ENCODE measurements at places on chromosomes 11 and 22. TPM values are rescaled to one million over a fixed set of nuclear protein-coding genes. Genes with fewer than 3 reads are reported as not detected.

DNA sequence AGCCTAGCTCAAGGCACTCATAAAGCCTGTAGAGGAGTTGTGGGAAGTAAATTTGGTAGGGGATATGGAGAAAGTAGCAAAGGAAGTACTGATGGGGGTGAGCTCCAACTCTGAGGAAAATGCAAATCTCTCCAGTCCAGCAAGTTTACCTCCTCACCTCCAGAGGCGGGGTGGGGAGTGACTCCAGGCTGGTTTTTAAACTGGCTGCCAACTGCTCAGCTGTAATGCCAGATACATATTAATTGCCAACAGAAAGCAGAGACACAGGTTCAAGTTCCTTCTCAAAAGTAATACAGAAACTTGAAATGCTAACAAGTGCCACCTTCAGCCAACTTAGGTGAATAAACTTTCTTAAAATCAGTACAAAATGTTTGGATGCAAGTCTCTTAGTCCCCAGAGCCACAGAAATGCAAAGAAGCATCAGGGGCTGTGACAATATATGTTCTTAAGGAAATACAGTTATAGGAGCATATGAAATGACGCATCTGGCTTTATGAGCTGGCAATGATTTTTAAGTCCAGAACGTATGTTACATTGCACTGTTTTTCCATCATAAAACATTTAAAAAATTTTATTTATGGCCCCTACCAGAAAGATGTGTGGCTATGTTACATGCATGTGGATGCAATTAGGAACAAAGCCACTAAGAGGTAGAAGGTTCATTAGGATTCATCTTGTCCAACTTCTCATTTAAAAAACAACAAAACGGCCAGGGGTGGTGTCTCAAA lies 436.4 kb upstream of the CCDC90B start:
- peaks cover 10% of the 10 kb centered on the region for H3K4me1 ChIP-seq
- H3K36me3 ChIP-seq: no peaks in the 10 kb centered on the region
- H3K27ac ChIP-seq: no peak overlapping the region

GRCh38 chr11:62508336-62509058 lies 38.1 kb downstream of the AHNAK start:
- H3K4me1 ChIP-seq: no peaks in the 10 kb centered on the region
- no peaks in the 10 kb centered on the region for H3K36me3 ChIP-seq
- H3K27ac ChIP-seq: no peak overlapping the region
- no peaks in the 10 kb centered on the region for H3K27me3 ChIP-seq

MPPED2 gene
- total RNA-seq: 2.6 TPM

DNA sequence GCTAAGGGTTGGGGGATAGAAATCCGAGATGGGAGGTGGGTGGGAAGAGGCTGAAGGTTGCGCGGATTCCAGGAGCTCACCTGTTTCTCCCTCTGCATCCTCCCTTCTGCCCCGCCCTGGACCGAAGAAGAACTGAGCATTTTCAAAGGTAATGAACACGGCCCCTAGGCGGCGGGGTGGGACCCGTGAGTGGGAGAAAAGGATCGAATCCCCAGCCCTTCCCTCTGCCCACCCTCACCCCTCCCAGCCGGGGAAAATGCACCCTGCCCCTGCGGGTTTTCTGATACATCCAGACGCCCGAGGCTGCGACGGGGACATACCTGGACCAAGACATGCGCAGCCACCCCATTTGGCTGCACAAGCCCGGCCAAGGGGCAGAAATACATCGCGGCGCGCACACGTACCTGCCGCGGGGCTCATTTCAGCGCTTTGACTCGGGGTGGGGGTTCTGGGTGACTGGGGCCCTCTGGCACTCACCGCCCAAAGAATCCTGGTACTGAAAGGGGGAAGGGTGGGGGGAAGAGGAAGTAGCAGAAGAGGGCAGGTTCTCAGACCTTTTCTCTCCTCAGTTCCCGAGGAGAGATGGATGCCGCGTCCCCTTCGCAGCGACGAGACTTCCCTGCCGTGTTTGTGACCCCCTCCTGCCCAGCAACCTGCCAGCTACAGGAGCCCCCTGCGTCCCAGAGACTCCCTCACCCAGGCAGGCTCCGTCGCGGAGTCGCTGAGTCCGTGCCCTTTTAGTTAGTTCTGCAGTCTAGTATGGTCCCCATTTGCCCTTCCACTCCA lies 6.0 kb downstream of the VSIG2 start:
- H3K4me1 ChIP-seq: no peaks in the 10 kb centered on the region
- H3K27ac ChIP-seq: no peak overlapping the region

SEC14L6 gene
- 1.1 TPM for total RNA-seq

RAPSN gene
- total RNA-seq: 0.48 TPM

ZNF215 gene
- 18.2 TPM for total RNA-seq

CECR2 gene
- total RNA-seq: 154 TPM

GRCh38 chr11:100687630-100688395 lies 725 bp downstream of the ARHGAP42 start:
- no peaks in the 10 kb centered on the region for H3K27me3 ChIP-seq
- H3K27ac ChIP-seq: peak overlapping the region; percentile 90
- no peaks in the 10 kb centered on the region for H3K4me1 ChIP-seq
- H3K36me3 ChIP-seq: peaks cover 7% of the 10 kb centered on the region

INSC gene
- not detected for total RNA-seq

DNA sequence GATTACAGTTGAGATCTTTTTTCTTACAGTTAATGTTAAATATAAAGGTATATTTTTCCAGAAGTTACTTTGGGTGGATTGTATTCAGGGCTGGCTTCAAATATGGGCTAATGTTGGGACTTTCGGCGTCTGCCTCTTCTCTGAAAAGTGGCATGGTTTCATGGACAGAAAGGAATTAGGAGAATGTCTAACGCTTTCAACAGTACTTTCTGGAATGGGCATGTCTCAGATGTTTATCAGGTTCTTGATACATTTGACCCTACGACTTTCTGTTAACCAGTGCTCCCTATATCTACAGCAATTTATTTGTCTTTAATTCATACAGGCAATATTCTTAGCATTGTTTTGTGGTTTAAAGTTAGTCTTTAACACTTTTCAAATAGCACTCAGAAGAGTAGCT lies 33.7 kb downstream of the ZC3H12C start:
- DNase-seq: no peak
- H3K36me3 ChIP-seq: no peaks in the 10 kb centered on the region
- no peak overlapping the region for H3K4me3 ChIP-seq
- no peak overlapping the region for H3K27ac ChIP-seq
- peaks cover 4% of the 10 kb centered on the region for H3K4me1 ChIP-seq
- H3K27me3 ChIP-seq: no peaks in the 10 kb centered on the region

DNA sequence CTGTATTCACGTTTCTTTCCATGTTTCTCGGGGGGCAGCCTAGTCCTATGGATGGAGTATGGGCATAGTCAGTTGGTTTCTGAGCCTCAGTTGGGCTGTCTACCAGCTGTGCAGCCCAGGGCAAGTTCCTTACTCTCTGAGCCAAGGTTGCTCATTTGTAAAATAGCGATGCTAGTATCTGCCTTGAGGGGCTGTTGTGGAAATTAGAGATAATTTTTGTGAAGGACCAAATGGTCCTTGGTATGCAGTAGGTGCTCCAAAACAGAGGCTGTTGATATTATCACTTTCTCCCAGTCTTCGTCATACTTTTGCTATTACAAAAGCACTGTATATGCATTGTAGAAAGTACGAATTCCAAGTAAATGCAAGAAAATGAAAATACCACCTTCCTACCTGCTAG lies 82.7 kb upstream of the MYOD1 start:
- no peaks in the 10 kb centered on the region for H3K27me3 ChIP-seq
- no peak overlapping the region for H3K27ac ChIP-seq
- H3K4me1 ChIP-seq: no peaks in the 10 kb centered on the region
- H3K4me3 ChIP-seq: no peak overlapping the region
- H3K36me3 ChIP-seq: no peaks in the 10 kb centered on the region

DNA sequence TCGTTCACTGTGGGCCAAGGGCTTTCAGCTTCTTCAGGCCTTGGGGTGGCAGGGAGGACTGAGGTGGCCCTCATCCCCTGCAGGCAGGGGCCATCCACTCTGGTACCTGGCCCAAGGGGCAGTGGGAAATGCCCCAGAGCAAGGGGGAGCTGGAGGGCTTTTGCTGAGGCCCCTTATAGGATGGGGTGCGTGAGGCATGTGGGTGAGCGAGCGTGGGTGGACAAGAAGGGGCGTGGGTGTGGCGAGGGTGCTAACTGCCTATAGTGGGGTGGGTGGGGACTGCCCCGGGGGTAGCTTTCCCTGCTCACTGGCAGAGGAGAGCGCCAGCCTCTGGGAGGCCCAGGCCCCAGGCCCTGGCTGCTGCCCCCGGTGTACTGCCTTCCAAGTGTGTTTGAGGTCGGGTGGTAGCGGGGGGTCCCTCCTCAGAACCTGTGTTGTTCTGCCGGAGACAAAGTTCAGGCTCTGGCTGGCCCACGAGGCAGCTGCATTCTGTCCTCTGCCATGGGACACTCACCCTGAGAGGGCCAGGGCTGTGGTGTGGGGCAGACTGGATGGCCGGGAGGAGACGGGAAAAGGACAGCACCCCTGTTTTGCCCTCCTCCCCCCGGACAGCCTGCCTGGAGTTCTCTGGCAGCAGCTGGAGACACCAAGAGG lies 3.4 kb downstream of the FLRT1 start:
- H3K27me3 ChIP-seq: peaks cover 35% of the 10 kb centered on the region
- H3K36me3 ChIP-seq: no peaks in the 10 kb centered on the region
- no peak overlapping the region for H3K27ac ChIP-seq

Data from H9 (cell line).